ENCODE measurements at places on chromosomes 6 and 20. TPM values are rescaled to one million over a fixed set of nuclear protein-coding genes. Genes with fewer than 3 reads are reported as not detected.

VWA7 gene
- total RNA-seq, result 6.8 TPM

FAM209B gene
- total RNA-seq, result 1.3 TPM

GRCh38 chr20:38840053-38840893 lies 34.8 kb downstream of the PPP1R16B start:
- H3K27ac ChIP-seq, result peak overlapping the region; percentile 95
- H3K4me1 ChIP-seq, result peaks cover 76% of the 10 kb centered on the region
- DNase-seq, result peak; percentile 28
- peak overlapping the region; percentile 61 for H3K4me3 ChIP-seq
- H3K36me3 ChIP-seq, result peaks cover 23% of the 10 kb centered on the region

- no peak overlapping the region for H3K27ac ChIP-seq
- no peak overlapping the region for H3K4me3 ChIP-seq
- no peaks in the 10 kb centered on the region for H3K36me3 ChIP-seq
Observed at GRCh38 chr6:72238900-72239299, 352.6 kb downstream of the RIMS1 start.

DNA sequence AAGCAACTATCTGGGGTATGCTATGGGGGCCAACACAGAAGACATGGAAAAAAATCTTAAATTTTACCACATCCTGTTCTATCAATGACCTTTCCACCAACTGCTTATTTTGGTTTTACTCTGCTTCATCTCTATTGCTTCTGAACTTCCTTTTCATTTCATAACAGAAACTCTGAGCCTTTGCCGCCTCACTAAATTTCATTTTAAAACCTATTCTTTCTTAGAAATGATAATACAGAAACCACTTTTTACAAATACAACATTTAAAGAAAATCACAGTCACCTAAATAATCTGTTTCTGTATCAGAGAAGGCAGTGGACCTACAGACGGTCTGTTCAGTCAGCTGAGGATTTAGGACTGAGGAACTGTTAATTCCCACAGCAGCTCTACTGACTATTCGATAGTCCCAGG lies 117.5 kb downstream of the KCNQ5 start:
- no peak overlapping the region for H3K27ac ChIP-seq
- no peak for DNase-seq
- H3K4me3 ChIP-seq, result no peak overlapping the region
- H3K27me3 ChIP-seq, result no peaks in the 10 kb centered on the region
- no peaks in the 10 kb centered on the region for H3K4me1 ChIP-seq

- no peaks in the 10 kb centered on the region for H3K36me3 ChIP-seq
- no peak overlapping the region for H3K27ac ChIP-seq
- peak; percentile 12 for DNase-seq
- peaks cover 22% of the 10 kb centered on the region for H3K27me3 ChIP-seq
- H3K4me1 ChIP-seq, result peaks cover 14% of the 10 kb centered on the region
- no peak overlapping the region for H3K4me3 ChIP-seq
Observed at GRCh38 chr6:151240791-151241642, 1.2 kb downstream of the AKAP12 start.

DNA sequence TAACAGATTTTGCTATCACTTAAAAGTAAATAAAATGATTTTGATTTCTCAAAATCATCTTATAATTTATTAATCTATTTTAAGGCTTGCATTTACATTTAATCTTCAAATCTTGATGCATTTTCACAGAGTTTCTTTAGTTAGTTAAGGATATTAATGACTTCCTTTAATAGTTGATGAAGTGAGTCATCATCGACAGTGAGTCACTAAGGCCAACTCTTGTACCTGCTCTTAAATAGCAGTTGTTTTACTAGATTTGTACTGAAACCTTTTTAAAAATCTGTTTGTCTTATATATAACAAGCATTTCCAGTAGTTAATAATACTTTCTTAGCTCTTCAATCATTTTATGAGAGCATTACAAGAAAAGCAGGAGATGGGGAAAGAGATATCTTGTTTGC lies 191.7 kb downstream of the ESR1 start:
- H3K27me3 ChIP-seq, result no peaks in the 10 kb centered on the region
- no peaks in the 10 kb centered on the region for H3K4me1 ChIP-seq
- no peak overlapping the region for H3K4me3 ChIP-seq

GRCh38 chr6:16146527-16146955 lies 17.7 kb downstream of the MYLIP start:
- no peak overlapping the region for H3K27ac ChIP-seq
- H3K27me3 ChIP-seq, result no peaks in the 10 kb centered on the region
- H3K4me1 ChIP-seq, result no peaks in the 10 kb centered on the region
- H3K36me3 ChIP-seq, result peaks cover 91% of the 10 kb centered on the region

DNA sequence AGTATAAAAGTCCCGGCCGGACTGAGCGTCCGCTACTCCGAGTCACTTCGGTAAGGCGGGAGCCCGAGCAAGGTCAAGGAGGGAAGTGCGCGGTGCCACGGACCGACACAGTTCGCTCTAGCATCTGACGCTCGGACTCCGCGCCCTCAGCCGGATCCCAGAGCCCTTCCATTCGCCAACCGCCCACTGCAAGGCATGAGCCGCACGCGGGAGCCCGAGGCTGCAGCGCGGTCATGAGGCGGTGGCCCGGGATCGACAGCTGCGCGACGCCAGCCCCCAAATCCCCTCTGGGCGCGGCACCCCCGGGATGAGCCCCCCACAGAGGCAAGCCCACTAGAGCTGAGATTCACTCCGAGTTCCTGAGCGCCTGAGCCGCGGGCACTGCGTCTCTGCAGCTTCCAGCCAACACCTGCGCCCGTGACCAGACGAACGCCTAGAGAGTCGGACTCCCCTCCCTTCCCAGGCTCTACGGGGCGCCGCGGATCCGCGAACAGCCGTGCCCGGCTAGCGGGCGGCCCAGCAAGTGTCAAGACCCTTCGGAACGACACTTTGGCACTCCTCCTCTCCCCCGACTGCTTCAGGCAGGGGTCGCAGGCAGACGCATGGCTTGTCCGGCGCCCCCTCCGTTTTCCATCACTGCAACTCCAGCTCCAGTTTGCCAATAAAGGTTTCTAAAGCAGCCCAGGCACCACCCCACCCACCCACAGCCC lies 725 bp upstream of the ISM1 start:
- H3K4me3 ChIP-seq, result no peak overlapping the region
- peaks cover 16% of the 10 kb centered on the region for H3K4me1 ChIP-seq
- H3K27ac ChIP-seq, result no peak overlapping the region
- peaks cover 14% of the 10 kb centered on the region for H3K27me3 ChIP-seq

Measured in CD4-positive, CD25-positive, alpha-beta regulatory T cell (primary cell).